ENCODE measurements at places on chromosomes 5 and 9. TPM values are rescaled to one million over a fixed set of nuclear protein-coding genes. Genes with fewer than 3 reads are reported as not detected.

Gene C8G
- 0.71 TPM for total RNA-seq

Gene RUSC2
- total RNA-seq: 2.0 TPM

Gene NR2F1-AS1
- 2.8 TPM for total RNA-seq

Gene AGXT2
- total RNA-seq: not detected

Gene FOXI1
- not detected for total RNA-seq

DNA sequence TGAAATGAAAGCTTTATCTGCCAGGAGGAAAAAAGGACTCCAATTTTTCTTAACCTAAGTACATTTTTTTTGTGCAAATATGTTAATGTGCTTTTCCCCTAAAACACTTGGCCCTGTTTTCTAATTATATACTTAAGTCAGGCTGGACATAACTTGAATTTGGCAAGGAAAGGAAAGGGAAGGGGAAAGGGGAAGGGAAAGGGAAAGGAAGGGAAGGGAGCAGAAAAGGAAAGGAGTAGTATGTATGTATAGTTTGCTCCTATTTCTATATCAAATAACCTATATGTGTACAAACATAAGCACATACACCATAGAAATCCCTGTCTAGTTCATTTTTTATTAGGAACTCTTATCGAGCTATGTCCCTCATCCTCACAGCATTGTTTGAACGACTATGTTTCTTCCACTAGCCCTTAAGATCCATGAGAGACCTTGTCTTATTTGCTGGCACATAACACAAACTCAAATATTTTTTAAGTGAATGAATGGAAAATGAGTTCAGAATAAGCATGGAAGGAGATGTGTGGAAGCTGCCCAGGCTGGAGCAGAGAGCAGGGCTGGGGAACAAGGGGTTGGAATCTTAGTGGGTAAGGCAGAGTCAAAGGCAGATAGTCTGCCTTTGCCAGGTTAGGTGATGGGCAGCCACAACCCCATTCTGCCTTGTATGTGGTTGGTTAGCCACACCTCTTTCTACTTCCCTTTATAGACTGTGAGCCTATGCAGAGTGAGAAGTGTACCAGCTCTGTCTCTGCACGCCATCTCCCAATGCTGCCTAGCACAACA, 70.0 kb downstream of the KLHL3 start:
- no peak for DNase-seq

DNA sequence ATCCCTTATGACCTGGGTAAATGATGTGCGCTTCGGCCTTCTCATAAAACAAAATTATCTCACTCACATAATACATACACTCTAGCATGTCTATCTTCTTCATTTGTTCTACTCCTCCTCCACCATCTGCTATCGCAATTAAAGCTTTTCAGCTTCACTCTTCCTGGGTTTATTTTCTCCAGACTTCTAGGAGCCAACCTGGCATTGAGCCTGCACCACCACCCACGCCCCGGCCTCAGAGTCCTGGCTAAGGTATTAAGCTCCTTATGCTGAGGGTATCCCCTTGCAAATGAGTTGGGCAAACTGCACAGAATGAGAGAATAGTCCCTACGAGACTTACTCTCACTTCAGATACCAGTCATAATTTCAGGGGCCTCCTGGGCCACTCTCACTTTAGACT, 236.1 kb upstream of the CDH12 start:
- DNase-seq: no peak

DNA sequence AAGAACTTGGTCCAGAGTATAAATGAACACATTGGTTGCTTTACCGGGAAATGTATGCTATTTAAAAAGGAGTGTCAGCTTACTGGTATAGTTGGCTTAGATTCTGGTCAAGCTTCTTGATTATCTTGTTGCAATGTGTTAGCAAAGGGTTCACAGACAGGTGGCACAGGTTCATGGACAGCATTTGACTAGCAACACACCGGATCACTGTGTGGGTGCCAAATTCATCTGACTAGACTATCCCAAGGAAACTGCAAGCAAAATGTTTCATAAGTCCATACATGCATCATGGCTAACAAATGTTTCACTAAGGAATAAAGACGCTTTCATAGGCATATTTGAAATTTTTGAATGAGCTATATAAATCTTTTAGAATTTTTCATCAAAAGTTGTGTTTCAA, 274.1 kb downstream of the PLK2 start:
- no peak for DNase-seq

- no peak for DNase-seq
Measured at GRCh38 chr5:128762661-128763306, 202.5 kb upstream of the SLC27A6 start.

- DNase-seq: no peak
Measured at GRCh38 chr9:36690412-36691168, 117.9 kb downstream of the MELK start.

DNA sequence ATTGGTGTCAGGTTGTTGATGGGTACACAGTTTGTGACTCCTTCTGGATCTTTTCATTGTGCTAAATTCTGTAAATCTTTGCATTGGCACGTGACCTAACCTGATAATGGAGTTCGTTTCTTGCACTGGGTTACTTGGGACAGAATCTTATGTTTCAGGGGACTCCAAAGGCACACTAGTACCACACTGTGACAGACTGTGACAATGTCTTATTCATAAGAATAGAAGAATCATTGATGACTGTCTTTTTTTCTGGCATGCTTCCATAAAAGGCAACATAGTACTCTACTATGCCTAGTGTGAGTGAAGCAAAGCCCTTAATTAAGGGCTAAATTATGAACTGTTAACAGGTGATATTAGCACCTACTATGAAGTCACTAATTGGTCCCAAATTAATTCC, 35.4 kb upstream of the RICTOR start:
- no peak for DNase-seq

DNA sequence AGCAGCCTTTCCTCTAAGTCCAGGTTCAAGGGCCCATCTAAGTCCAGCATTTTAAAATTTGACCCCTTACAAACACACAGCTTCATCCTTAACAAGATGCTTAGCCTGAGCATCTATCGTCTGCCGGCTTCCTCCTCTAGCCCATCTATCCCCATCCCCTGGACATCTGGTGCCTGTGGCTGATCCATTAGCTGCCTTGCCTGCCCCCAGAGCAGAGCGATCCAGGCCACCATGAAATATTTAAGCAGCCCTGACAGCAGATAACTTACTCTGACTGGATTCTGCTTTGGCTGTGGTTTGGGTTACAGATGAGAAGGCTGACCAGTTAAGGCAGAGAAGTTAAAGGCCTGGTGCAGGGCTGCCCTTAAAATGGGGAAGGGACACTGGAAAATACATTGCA, 30.9 kb upstream of the CPEB4 start:
- DNase-seq: no peak

GRCh38 chr9:96160866-96161265, 141.1 kb downstream of the HSD17B3 start:
- no peak for DNase-seq

DNA sequence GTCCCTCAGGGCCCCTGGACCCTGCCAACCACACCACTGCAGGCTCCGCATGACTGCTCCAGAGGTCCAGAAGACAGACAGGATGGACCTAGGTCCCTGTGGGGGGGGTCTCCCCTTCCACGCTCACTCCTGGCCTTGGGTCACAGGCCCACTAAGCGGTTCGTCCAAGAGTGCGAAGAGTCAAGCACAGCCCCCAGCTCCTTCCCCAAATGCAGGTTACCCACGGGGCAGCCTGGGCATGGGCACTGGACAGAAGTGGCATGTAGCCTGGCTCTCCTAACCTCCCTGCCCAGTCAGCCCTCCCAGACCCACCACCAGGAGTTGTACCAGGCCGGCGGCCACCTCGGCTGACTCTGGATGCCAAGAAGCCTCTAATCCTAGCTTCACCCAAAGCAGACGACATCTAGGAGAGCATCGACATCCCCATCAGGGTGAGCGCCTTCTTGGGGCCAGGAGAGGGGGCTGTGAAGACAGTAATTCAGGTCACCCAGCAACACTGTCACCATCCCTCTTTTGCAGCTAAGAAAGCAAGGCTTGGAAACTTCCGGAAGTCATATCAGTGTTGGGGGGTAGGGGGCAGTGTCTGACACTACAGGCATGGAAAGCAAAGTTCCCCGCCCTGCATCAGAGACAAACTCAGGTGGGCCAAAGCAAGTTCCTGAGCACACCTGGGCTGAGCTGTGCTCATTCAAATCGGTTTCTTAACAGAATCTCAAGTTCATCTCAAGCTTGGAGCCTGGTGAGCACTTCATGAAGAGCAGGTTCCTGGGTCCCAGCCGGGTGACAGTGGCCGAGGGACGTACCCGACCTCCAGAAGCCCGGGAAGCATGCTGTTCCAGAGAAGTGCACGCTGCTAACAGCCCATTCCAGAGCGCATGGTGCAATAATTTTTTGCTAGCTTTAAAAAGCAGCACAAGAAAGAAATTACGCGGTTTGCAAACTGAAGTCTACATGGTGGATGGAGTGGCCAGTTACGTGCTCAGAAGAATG, 68.7 kb downstream of the SEMA4D start:
- DNase-seq: peak; percentile 46

- no peak for DNase-seq
Measured at GRCh38 chr9:91882627-91883026, 67.4 kb downstream of the ROR2 start.

Data from HT-29 (cell line).